Kidney (tissue), 22 donors: ENCODE measurements at places on chromosomes 2 and 18. TPM values are rescaled to one million over a fixed set of nuclear protein-coding genes. Genes with fewer than 3 reads are reported as not detected.

- DNase-seq: peak; percentile 65
These were observed 34.5 kb downstream of the HS1BP3 start for GRCh38 chr2:20616341-20616871.

The ABCA12 gene
- 3.0 TPM for total RNA-seq

The HOXD11 gene
- 15.9 TPM for total RNA-seq

DNA sequence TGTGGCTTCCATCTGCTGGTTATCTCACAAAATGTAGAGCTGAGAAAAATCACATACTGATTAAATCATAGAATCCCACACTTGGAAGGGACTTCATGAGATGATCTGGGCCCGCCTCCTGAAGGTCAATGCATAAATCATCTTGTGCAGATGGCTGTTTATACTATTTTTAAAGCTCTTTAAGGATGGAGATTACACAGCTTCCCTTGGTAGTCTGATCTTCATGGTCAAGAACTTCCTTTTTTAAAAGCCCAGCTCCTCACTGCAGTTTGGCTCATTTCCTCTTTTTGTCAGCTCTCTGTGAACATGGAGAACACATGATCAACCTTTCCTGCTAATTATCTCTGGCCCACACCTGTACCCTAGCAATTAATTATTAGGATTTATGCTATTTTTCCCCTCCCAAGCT, 25.9 kb downstream of the GCG start:
- peak; percentile 59 for DNase-seq

GRCh38 chr18:39058386-39059000, 1492.9 kb upstream of the CELF4 start:
- DNase-seq: no peak

DNA sequence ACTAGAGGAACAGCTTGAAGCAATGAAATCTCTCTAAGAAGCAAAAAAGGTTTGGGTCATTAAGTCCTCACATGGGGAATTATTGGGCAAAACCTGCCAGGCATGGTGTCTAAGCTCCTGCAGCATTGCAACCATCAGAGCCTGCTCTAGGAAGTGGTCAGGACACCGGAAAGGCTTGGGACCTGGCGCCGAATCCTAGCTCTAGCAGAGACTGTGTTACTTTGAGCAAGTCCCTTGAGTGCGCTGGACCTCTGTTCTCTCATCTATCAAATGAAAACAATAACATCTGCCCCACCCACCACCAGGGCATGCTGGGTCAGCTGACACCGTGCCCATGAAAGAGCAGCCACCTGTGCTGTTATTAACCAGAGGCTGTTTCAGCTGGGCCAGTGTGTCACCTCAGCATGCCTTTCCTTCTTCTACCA, 6.3 kb downstream of the TMEM127 start:
- DNase-seq: no peak

DNA sequence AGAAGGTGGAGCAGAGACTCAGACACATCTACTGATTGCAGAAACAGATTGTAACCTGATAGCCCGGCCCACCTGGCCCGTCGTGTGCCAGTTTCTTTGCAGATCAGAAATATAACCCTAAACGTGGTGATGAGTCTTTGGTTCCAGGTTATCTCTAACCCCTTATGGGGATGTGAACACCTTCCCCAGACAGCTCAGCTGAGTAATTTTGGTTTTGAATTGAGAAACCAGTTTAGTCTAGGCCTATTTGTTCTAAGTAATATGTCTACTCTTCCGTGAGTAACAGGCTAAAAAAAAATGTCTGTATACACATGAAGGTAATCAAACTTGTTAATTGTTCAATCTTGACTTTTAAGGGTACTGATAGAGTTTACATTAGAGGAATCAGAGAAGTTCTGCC, 35.7 kb downstream of the RASGRP3 start:
- DNase-seq: no peak

The CIDEA gene
- total RNA-seq: not detected

DNA sequence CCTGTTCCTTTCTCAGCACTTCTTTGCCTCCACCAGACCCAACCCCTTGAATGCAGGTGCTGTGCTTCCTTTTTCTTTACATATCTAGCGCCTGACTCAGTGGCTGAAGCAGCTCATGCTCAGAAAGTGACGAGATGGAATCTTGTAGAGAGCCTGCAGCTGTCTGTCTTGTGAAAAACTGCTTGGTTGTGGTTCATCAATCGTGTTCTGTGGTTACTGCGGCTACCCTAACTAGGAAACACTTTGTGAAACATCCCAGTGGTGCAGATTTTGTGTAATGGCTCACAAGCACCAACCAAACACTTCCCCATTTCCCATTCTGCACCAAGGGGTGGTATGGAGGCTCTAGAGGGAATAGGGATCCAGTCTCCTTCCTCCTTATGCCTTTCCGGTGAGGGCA, 307.2 kb upstream of the MMADHC start:
- no peak for DNase-seq

GRCh38 chr2:231270221-231271114, 72.0 kb downstream of the ARMC9 start:
- DNase-seq: no peak

DNA sequence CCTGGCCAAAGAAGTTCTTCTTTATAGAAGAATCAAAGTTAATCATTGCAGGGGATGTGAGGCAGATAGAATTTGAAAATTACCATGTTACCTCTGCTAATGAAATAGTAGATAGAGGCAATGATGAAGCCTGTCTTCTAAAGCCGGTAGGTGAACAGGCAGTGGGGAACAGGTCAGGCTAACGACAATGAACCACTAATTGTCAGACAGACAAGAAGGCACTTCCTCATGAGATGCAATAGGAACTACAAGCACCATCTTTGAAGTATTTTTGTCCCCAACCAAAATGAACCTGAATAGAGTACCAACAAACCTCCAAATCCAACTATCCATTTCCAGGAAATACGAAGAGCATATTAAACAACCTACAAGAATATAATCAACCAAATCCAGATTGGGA, 41.6 kb upstream of the RAB31 start:
- no peak for DNase-seq

The TRIM43B gene
- total RNA-seq: not detected

GRCh38 chr2:183195397-183195796, 71.2 kb downstream of the NUP35 start:
- no peak for DNase-seq

DNA sequence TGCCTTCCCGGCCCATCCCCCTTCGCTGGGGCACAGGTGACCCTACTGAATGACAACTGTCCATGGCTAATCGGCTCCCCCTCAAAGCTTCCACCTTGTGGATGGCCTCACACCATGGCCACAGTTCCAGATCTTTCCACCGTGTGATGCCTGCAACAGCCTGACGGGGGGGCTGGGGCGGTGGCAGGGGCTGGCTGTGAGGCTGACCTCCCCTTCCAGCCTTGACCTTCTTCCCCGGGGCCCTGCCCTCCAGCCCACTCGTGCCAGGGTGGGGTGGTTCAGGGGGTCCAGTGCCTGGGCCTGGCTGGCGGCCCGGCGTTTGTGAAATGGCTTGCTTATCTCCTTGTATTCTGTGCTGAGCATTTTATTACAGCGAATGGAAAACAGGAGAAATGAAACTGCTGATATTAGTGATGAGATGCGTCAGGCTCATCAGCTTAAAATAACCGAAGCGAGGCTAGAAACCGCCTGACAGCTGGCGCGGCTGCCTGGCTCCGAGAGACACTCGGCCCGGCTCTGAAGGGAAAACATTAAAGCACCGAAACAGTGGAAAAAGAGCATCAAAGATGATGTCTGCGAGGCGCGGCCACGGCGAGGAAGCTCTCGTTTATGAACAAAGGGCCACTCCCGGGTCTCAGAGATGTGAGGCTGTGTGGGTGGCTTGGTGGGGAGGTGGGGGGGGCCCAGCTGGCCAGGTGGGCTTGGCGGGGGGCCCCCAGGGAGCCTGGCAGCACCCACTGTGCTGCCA, 916 bp upstream of the PDCD1 start:
- peak; percentile 45 for DNase-seq
